Brain microvascular endothelial cell (primary cell): ENCODE measurements at places on chromosomes 4 and X.

DNA sequence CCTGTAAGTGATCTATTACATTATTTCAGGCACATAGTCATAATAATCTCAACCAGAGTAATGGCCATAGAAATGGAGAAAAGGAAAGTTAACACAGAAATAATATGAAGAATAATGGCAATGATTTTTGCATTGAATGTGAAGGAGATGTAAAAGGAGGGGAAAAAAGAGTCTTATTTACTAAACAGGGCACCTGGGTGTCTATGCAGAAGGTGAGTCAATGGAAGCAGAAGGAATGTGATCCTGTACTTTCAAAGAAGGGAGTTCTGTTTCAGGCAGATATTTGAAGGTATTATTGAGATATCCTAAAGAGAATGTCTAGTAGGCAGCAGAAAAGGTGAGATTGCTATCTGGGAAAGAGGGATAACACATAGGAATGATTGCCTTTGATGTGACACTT is 279.9 kb downstream of the INPP4B start:
- no peak for DNase-seq

DNA sequence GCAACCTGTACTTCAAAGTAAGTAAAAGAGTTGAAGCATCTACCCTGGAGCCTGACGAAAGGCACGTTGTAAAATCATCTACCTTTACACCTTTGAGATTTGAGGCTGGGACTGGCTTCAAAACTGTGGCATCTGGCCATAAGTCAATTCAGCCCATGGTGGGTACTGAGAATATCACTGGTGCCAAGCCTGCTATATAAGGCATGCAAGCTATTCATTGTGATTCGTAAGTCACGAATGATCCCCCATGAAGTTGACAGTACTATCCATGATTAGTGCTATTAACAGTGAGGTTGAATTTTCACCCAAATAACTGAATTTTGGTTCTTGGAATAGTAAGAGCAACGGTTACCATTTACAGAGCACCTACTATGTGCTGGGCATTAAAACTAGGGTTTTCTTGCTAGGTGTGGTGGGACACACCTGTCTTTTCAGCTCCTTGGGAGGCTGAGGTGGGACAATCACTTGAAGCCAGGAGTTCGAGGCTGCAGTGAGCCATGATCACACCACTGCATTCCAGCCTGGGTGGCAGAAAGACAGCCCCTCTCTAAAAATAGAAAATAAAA is 39.8 kb downstream of the IRF2 start:
- no peak for DNase-seq

- DNase-seq, result no peak
Measured at GRCh38 chr4:76252271-76252653, 741 bp downstream of the FAM47E start.

- DNase-seq, result peak; percentile 39
Measured at GRCh38 chrX:24838629-24839028, 144.9 kb downstream of the POLA1 start.

- peak; percentile 82 for DNase-seq
Measured at GRCh38 chr4:10032625-10033024, 11.3 kb upstream of the SLC2A9 start.

DNA sequence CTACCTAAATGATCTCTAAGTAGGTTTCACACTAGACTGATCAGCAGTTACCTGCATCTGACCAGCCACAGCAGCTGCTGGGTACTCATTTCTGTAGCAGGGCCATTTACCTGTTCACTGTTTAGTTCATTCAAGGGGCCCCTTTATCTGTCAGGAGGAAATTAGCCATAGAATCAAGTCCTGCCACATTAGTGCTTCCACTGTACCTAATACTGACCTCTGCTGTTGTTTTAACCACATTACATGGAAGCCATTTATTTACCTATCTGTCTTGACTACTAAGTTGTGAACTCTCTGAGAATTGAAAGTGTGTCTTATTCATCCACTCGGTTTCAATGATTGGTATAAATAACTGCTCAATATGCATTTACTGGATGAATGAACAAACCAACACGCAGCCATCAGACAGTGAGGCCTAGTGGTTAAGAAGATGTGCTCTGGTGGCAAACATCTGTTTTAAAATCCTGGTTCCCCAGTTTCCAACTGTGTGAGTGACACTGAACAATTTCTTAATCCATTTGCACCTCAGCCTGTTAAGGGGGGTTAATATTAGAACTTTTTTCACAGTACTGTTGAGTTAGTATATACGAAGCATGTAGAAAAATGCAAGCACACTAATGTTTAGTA is 30.0 kb upstream of the ANXA5 start:
- DNase-seq, result peak; percentile 48

DNA sequence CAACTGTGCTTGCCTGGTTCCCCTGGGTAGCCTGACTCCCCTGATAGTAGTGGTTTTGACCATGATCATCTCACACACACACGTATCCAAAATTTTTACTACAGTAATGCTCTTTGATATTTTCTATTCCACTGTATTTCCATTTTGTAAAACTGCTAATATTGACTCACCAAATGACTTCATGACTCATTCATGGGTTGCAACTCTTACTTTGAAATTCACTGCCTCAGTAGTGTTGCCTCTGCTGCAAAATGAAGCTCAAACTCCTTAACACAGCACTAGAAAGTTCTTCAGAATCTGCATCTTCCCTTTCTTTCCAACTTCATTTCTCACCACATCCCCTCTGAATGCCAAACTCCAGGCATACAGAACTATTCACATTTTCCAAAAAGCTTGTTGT is 20.3 kb downstream of the QRFPR start:
- DNase-seq, result no peak

- no peak for DNase-seq
Measured at GRCh38 chr4:168118116-168118655, 25.8 kb downstream of the ANXA10 start.

DNA sequence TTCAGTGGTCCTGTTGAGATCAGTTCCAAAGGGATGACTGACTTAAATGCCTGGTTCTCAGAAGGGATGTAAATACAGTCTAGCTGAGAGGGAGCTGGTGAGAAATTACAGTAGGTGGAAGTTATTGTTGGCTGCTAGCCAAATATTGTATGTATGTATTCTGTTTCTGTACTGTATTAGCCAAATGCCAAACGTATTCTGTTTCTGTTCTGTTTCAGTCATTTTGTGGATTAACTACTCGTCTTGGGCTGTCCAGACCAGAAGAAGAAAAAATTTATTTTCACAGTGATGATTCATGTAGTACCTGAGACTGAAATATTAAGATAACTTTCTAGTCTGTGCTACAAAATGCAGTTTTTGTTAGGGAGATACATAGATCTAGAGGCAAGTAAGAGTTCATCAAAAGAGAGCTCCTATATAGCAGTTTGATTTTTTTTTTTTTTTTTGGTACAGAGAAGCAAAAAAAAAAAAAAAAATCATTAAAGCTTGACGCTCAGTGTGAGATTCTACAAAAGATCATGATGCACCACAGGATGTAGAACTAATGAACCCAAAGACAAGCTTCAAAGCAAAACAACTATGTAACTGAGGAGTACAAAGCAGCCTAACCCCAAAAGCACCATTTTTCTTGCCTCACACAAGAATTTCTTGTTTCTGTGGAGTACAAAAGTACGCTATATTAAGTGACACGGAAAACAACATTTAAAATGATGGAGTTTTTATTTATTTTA is 54.8 kb downstream of the CASP6 start:
- DNase-seq, result peak; percentile 28

- DNase-seq, result no peak
Measured at GRCh38 chrX:130167040-130167439, 1.4 kb upstream of the AIFM1 start.

- no peak for DNase-seq
Measured at GRCh38 chr4:147941373-147941772, 209.5 kb downstream of the ARHGAP10 start.
